ENCODE measurements at places on chromosomes 16 and 17.

DNA sequence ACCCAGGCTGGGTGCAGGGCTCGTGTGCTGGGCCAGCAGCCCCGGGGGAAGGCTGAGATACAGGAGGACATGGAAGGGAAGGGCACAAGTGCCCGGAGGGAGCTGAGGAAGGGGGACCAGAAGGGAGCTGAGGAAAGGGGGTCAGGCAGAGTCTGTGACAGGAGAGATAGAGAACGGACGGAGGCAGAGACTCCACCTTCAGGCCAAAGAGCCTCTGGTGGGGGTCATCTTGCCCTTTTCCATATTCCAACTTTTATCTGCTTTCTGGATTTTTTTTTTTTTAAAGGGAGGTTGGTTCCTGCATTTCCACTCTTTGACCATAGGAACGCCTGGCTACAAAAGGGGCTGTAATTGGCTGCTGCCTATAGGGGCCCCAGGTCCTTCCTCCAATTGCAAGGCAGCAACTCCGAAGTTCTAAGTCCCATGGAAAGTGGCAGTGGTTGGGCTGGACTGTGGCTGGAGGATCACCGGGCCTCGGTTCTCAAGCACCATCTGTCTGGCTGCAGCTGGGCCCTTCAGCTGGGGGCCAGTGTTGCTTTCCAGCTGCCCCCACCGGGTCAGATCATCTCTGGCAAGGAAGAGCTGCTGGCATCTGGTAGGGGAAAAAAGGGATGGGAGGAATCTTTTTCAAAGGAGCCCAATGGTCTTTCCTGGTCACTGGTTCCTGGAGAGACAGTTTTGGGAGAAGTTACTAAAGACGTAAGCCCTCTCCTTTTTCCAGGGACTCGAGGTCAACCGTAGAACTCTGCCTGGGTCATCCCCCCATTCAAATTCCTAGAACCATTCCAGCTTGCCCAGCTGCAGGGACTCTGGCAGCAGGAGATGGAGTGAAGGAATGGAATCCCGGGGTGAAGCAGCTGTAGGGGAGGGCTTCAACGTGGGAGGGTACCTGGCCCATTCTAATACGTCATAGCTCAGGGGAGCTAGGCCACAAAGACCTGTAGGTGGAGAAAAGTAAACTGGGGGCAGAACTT is 13.1 kb upstream of the MRPS23 start:
- DNase-seq, result peak; percentile 75

DNA sequence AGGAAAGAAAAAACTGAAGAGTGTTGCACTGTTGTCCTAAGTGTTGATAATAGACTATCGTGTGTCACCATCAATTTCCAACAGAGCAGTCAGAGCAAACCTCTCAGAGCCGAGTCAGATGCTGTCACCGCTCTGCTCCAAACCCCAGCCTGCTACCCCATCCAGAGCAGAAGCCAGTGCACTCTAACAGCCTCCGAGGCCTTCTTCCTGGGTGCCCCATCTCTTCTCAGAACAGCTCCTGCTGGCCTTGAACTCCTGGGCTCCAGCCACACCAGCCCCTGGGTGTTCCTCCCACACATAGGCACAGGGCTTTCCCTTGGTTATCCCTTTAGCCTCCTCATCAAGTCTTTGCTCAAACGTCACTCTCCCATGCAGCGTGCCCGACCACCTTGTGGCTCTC is 21.0 kb downstream of the MEIOB start:
- no peak for DNase-seq

DNA sequence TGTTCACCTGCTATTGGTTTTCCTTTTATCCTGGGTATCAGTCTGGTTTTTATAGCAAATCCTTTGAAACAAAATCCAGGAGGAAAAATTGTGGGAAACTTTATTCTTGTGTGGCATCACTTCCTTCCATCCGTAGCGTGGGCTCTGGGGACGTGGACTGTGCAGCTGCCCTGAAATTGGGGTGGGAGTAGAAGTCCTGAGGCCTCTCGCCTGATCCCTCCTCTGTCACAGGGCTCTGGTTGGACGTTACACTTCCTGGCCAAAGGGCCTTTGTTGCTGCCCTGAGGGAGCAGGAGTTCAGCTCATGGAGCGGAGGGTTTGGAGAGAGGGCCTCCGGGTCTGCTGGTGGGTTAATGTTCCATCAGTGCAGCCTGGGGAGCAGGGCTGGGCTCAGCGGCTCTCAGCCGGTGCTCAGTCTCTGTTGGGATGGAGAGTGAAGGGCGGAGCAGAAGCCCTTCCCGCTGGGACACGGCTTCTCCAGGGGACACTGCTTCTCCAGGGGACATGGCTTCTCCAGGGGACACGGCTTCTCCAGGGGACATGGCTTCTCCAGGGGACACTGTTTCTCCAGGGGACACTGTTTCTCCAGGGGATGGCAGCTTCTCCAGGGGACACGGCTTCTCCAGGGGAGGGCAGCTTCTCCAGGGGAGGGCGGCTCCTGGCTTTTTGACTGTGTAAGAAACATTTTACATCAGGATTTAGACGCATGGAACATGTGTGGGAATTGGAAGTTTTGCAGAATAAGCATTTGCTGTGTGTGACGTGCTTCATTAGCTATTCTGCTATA is 15.2 kb upstream of the RPL13 start:
- DNase-seq, result no peak

DNA sequence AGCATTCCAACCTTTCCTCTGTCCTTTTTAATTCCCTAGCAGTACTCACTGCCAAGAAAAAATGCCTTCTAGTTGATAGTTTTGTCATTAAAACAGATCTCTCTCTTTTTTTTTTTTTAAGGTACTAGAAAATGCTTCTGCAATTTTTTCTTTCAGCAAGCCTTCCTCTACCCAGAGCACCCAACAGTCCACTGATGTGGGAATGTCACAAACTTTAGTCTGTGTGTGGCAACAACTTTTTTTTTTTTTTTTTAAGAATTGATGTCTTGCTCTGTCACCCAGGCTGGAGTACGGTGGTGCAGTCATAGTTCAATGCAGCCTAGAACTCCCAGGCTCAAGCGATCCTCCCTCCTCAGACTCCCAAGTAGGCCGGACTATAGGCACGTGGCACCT is 34.7 kb downstream of the CDRT15 start:
- no peak for DNase-seq

DNA sequence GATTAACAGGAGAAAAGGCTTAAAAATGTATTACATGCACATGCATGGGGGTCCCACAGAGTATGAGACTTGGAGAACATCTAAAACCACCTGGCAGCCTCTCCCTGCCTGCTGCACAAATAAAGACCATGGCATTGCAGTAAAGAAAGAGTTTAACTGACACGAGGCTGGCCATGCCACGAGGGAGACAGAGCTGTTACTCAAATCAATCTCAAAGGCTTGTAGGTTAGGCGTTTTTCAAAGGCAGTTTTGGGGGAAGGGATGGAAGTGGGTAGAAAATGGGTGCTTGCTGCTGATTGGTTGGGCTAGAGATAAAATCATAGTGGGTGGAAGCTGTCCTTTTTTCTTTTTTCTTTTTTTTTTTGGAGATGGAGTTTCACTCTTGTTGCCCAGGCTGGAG is 17.3 kb upstream of the PSMD7 start:
- no peak for DNase-seq

DNA sequence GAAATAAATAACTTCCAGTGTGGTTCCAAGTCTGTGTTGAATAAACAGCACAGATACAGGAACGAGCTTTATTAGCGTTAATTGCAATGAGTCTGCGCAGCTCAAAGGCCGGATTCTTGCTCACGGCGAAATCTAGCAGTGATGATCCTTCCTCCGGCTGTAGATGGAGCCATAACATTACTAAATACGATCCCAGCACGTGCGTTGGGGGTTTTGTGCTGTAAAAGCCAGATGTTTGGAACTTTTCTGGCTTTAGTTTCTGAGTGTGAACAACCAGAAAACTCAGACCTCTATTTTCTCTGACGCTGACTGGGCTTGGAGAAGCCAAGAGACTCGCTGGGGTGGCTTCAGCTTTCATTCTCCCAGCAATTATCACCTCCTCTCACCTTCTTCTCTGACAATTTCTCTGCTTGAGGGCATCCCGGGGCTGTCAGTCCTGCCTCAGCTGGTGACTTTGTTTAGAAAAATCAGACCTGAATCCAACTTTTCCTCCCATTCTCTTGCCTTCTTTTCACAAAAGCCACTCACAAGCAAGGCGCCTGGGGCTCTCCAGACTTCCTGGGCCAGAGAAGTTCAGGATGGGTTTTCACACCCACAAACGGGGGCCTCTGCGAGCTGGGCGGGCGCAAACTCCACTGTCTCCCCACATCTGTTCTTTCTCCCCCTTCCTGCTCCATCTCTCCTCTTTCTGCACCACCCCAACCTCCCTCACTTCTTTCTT is 47.1 kb upstream of the AKTIP start:
- peak; percentile 78 for DNase-seq

DNA sequence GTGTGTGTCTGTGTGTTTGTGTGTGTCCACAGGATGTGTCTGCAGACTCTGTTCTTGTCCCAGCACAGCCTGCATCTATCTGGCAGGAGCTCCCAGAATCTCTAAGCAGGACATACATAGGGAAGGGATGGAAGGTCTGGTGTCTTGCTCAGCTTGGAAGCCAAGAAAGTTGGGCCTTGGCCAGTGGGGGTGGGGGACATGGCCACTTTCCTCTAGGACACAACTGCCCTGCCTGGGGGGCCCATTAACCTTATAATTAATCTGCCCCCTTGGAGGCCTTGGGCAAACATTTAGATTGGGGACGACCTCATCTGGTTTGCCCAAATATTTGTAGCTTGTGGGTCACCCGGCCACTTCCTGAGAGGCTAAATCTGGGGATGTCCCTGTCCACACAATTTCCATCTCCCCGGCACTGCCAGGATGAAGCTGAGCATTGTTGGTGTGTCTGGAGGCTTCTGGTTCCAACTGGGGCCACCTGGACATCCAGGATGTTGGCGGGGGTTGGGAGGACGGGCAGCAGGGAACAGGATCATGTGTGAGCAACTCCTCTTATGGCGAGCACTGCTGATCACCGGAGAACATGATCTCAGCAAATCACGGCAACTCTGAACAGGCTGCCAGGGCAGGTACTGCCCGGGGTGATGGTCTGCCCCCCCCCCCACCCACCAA is 17.2 kb upstream of the FOXF1 start:
- DNase-seq, result no peak
